Spinal cord (tissue), 10 donors: ENCODE measurements at places on chromosomes 13 and 19. TPM values are rescaled to one million over a fixed set of nuclear protein-coding genes. Genes with fewer than 3 reads are reported as not detected.

GRCh38 chr13:44259045-44260027 is 114.3 kb upstream of the SERP2 start:
- no peak for DNase-seq

The CLEC17A gene
- 0.09 TPM for polyA plus RNA-seq

- DNase-seq, result peak; percentile 63
These were observed 727 bp downstream of the CNMD start for GRCh38 chr13:52738719-52739467.

The SERP2 gene
- polyA plus RNA-seq, result 49.0 TPM

DNA sequence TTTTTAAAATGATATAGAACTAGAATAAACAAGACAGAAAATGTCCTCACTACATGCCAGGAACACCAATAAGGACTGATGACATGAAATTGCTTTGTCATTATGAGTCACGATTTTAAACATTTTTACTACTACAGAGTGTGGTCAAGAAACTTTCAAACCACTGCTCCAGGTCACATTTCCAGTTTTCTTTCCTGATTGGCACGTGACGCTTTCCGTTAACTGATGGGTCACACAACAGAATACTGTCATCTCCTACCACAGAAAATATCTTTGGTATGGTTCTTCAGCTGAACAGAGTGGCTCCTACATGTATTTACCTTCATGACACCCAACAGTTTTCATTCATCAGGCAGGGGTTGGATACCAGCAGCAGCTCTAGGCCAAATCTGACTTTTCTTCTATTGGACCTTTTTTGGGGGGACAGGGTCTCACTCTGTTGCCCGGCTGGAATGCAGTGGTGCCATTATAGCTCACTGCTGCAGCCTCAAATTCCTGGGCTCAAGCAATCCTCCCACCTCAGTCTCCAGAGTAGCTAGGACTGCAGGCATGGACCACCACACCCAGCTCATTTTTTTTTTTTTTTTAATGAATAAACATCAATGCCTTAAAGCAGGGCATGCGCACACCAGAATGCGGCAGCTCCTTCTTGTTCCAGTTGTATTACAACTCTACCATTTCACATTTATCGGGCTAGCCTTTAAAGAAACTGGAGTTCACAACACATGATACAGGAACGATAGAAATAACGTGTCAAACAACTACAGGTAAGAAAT is 147.4 kb downstream of the RNF17 start:
- DNase-seq, result no peak

GRCh38 chr13:105972306-105972721 is 563.1 kb downstream of the EFNB2 start:
- no peak for DNase-seq

GRCh38 chr13:29802621-29803020 is 47.8 kb downstream of the UBL3 start:
- DNase-seq, result no peak

The ZNF880 gene
- 14.9 TPM for polyA plus RNA-seq

- DNase-seq, result no peak
These were observed 4.2 kb downstream of the PSG2 start for GRCh38 chr19:43078311-43078710.

- DNase-seq, result no peak
These were observed 65.4 kb upstream of the ARGLU1 start for GRCh38 chr13:106633321-106633720.
